EL (cell line): ENCODE measurements at places on chromosomes 4 and X.

- DNase-seq: no peak
Measured at GRCh38 chrX:47316276-47317025, 53.9 kb upstream of the ZNF157 start.

GRCh38 chrX:318739-319578 lies at the start of gene GTPBP6:
TSS of gene GTPBP6 (minus strand) at chrX:318796. CDS start at chrX:318787, 9 bp downstream.
- DNase-seq: peak; percentile 100

- DNase-seq: no peak
Measured at GRCh38 chr4:53747401-53747800, 156.1 kb upstream of the LNX1 start.

DNA sequence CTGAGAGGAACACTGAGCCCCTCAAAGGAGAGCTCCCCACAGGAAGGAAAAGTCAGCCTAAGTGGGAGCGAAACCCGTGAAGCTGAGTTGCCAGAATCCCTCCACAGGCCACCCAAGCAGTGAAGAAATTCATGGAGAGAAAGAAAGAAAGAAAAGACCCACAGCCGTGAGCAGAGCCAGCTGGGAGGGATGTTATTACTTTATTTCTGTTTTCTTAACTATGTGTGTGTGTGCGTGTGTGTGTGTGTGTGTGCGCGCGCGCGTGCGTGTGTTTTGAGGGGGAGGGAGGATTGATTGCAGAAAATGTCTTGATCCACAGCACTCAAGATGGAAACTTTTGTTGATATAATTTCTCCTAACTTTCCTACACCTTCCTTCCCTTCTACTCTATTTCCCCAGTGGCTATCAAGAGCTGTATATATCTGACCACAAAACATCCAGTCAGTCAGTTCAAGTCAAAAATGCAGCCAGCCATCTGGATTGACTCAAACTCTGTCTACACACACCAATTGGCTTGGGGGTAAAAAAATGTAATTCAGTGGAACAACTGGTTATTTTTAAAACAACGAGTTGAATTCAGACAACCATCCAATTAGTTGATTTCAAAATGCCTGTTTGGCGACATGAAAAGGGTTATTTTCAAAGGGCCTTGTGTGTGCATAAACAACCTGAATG lies 13.8 kb upstream of the GPC3 start:
- no peak for DNase-seq

- no peak for DNase-seq
Measured at GRCh38 chr4:5249727-5250126, 198.4 kb downstream of the STK32B start.

GRCh38 chr4:63788271-63788670 lies 621.0 kb downstream of the TECRL start:
- no peak for DNase-seq

GRCh38 chrX:69055193-69055592 lies 110.1 kb downstream of the PJA1 start:
- DNase-seq: no peak

DNA sequence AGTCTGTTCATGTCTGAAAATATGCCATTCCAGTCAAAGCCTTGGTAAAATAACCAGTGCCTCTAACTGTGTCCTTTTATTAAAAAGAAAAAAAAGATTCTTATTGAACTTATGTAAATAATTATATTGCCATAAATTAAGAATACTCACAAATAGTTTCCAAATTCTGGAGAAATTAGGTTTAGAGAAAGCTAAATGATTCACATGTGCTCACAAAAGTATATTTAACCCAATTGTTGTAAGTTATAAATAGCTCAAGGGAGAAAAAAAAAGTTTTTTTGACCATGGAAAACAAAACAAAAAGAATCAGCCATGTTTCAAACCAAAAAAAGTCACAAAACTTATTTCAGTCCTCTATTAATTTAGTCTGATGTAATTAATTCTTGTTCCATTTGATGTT lies 25.3 kb upstream of the HERC6 start:
- DNase-seq: no peak

DNA sequence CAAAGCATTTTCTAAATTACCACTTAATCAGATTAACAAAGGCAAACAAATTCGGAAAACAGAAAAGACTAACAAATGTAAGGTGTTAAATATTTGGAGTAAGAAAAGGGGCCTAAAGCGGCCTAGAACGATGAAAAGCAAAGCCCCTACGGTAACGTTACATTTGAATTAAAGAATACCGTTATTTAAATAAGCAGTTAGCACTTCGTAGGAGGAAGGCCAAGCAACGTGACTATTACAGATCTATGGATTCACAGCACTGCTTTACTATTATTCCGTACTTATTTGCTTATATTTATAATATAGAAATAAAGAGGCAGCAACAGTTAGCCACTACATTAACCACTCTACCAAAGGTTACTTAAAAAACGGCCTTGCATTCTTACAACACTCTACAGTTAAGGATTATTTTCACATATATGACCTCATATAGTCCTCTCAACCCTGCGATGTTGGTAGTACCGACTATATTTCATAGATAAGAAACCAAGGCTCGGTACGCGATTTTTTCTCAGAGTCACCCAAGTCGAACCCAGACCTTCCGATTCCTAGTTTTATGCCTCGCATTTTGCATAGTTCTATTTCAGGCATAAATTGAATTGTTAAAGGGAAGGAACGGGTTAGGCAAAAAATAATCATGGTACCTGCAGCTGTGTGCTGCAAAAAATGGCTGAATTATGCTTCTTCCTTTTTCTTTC lies 2.9 kb downstream of the KLHL15 start:
- DNase-seq: peak; percentile 12

- no peak for DNase-seq
Measured at GRCh38 chrX:19761554-19762295, 125.7 kb downstream of the SH3KBP1 start.

GRCh38 chrX:48917139-48918001 lies 1.5 kb downstream of the PIM2 start:
- DNase-seq: peak; percentile 86

- DNase-seq: no peak
Measured at GRCh38 chr4:75207902-75208301, 275.0 kb downstream of the PARM1 start.

DNA sequence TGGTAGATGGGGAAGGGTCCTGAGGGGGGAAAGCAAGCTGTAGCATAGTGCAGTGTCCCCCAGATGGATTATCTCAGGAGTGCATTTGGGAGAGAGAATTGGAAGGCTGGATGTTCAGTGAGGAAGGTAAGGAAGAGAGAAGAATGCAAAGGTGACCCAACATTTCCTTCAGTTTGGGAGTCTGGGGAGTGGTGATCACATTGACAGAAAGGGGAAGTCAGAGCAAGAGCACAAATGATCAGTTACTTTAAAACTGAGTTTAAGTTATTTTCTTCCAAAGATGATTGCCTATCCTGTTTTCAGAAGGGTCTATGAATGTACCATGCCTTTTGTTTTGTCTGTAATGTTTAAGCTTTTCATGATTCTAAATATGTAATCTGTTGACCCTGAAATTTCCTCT lies 47.6 kb downstream of the ARHGAP10 start:
- DNase-seq: no peak
